ENCODE measurements at places on chromosomes 2 and 18. TPM values are rescaled to one million over a fixed set of nuclear protein-coding genes. Genes with fewer than 3 reads are reported as not detected.

- H3K36me3 ChIP-seq, result no peaks in the 10 kb centered on the region
- peak; percentile 89 for DNase-seq
- no peaks in the 10 kb centered on the region for H3K27me3 ChIP-seq
- H3K4me3 ChIP-seq, result peak overlapping the region; percentile 63
- peak overlapping the region; percentile 95 for H3K27ac ChIP-seq
- peaks cover 68% of the 10 kb centered on the region for H3K4me1 ChIP-seq
These were observed 786 bp downstream of the TET3 start for GRCh38 chr2:73985308-73986084.

DNA sequence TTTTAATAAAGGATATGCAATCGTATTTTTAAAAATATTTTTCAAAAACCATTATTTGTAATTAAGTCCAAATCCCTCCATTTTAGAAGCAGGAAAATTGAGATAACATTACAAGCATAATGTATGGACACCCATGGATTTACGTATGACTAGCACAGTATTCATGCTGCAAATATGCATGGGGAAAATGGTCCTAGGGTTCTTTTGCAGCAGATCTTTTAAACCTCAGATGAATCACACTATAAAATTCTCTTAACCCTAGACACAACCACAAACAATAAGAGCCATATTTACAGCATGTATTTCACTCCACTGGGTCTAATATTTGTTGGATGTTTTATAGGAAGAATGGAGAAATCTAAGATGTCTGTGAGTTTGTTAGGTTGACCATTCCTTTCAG, 453.4 kb downstream of the TGIF1 start:
- H3K4me3 ChIP-seq, result no peak overlapping the region
- H3K36me3 ChIP-seq, result no peaks in the 10 kb centered on the region
- no peaks in the 10 kb centered on the region for H3K27me3 ChIP-seq
- H3K27ac ChIP-seq, result no peak overlapping the region
- no peaks in the 10 kb centered on the region for H3K4me1 ChIP-seq

- H3K4me3 ChIP-seq, result no peak overlapping the region
- no peak for DNase-seq
- H3K27ac ChIP-seq, result no peak overlapping the region
These were observed 53.7 kb upstream of the MGAT5 start for GRCh38 chr2:134200036-134200618.

DNA sequence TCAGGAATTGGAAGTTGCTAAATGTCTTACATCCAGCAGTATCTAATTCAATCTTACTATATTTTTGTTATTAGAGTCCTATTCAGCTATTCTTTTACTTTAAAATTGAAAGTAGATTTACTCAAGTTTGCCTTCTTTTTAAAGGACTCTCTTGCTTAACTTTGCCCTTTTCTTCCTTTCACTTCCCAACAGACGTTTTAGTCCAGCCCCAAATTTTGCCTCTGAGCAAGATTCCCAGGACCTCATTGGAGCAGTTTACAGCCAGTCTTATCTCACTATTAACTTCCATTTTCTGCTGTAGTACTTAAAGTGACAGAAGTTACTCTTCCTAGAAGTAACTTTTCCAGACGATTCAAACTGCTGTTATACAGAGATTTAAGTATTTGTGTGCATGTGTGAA, 1.7 kb upstream of the PRKD3 start:
- H3K4me1 ChIP-seq, result peaks cover 27% of the 10 kb centered on the region
- peak overlapping the region; percentile 66 for H3K4me3 ChIP-seq
- H3K27ac ChIP-seq, result peak overlapping the region; percentile 14
- no peaks in the 10 kb centered on the region for H3K36me3 ChIP-seq
- no peaks in the 10 kb centered on the region for H3K27me3 ChIP-seq

DNA sequence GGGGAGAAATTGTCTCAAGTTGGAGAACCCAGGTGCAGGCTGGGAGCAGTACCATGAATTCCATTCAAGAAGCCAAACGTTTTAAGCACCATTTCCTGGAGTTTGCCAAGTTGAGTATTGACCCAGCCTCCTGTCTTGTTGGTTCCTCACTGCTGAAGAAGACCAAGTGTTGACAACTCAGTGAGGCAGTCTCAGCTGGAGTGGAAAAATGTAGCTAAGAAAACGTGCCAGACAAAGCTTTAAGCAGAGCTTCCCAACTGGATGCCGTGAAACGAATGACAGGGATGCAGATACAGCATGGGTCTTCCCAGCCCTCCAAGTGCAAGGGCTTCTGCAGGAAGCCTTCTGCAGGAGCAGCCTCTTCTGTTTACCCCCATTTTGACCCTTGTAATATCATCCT, 778 bp upstream of the INPP1 start:
- no peak for DNase-seq
- peaks cover 25% of the 10 kb centered on the region for H3K4me1 ChIP-seq
- no peaks in the 10 kb centered on the region for H3K27me3 ChIP-seq
- H3K27ac ChIP-seq, result peak overlapping the region; percentile 90

- no peak overlapping the region for H3K27ac ChIP-seq
- H3K4me1 ChIP-seq, result no peaks in the 10 kb centered on the region
- no peak overlapping the region for H3K4me3 ChIP-seq
- H3K36me3 ChIP-seq, result no peaks in the 10 kb centered on the region
- H3K27me3 ChIP-seq, result no peaks in the 10 kb centered on the region
These were observed 28.7 kb upstream of the SLC16A14 start for GRCh38 chr2:230097424-230097823.

DNA sequence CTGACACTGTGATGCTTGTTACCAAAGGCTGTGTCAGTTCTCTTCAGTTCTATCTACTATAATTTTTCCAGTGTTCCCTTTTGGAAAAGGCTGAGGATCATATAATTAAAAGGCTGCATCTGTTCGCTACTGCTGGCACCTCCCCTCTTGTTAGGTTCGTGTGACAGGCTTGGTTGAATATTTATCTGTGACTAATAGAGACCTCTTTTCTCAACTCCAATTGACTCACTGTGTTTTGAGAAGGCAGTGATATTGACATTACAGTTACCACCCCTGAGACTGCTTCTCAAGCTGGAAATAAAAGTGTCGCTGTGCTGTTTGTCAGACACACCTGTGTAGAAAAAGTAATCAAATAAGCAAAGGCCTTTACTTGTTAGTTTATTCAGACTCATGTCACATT, 205.5 kb upstream of the KCNH7 start:
- no peak for DNase-seq
- no peak overlapping the region for H3K27ac ChIP-seq
- H3K27me3 ChIP-seq, result no peaks in the 10 kb centered on the region
- H3K36me3 ChIP-seq, result no peaks in the 10 kb centered on the region

GRCh38 chr2:127309468-127309867, 15.5 kb upstream of the ERCC3 start:
- DNase-seq, result no peak
- H3K27me3 ChIP-seq, result no peaks in the 10 kb centered on the region
- H3K27ac ChIP-seq, result no peak overlapping the region
- no peaks in the 10 kb centered on the region for H3K4me1 ChIP-seq
- peaks cover 97% of the 10 kb centered on the region for H3K36me3 ChIP-seq

GRCh38 chr2:73235315-73236028, 1.4 kb downstream of the CCT7 start:
- no peak overlapping the region for H3K27ac ChIP-seq
- peaks cover 12% of the 10 kb centered on the region for H3K36me3 ChIP-seq
- DNase-seq, result no peak
- no peaks in the 10 kb centered on the region for H3K27me3 ChIP-seq
- H3K4me3 ChIP-seq, result peak overlapping the region; percentile 95

GRCh38 chr2:128667391-128667790, 348.7 kb upstream of the HS6ST1 start:
- H3K4me1 ChIP-seq, result no peaks in the 10 kb centered on the region
- H3K27ac ChIP-seq, result no peak overlapping the region
- no peaks in the 10 kb centered on the region for H3K27me3 ChIP-seq
- DNase-seq, result no peak
- H3K36me3 ChIP-seq, result no peaks in the 10 kb centered on the region

DNA sequence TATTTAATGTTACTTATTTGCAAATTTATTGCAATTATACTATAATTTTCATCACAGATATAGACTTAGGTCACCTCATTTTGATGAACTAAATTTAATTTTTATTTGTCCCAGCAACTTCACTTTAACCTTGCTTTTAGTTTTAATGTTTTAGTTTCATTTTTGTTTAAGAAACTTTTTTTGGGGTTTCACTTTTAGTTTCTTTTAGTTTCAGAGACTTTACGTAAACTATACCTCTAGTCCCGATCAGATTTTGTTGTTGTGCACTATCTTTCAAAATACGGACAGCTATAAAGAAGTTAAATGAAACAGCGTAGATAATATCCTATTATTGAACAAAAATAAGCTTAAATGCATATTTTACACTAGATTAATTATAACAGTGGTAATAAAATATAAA, 460.5 kb downstream of the ERBB4 start:
- no peaks in the 10 kb centered on the region for H3K4me1 ChIP-seq
- no peaks in the 10 kb centered on the region for H3K27me3 ChIP-seq
- H3K36me3 ChIP-seq, result no peaks in the 10 kb centered on the region
- no peak for DNase-seq
- no peak overlapping the region for H3K4me3 ChIP-seq
- no peak overlapping the region for H3K27ac ChIP-seq

DNA sequence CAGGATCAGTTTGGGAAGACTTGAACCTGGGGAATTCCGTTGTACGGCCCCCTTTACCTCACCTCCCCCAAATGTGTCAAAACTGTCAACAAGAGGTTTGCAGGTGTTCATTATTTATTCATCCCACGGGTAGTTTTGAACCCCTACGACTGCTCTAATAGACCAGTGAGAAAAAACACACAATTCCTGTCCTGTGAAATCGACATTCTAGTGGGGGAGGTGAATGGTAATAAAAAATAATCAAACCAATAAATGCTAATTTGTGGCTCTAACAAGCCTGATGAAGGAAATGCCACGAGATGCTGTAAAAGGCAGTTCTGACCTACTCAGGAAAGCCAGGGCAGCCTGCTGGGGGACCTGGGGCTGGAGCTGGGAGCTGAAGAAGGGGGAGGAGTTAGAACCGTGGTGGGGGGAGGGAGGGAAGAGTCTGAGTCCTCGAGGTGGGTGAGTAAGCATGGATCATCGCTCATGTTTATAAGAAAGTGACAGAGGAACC, 463 bp upstream of the DNAJB2 start:
- peaks cover 22% of the 10 kb centered on the region for H3K4me1 ChIP-seq
- H3K4me3 ChIP-seq, result no peak overlapping the region
- H3K27me3 ChIP-seq, result no peaks in the 10 kb centered on the region
- no peak for DNase-seq
- peaks cover 34% of the 10 kb centered on the region for H3K36me3 ChIP-seq

GRCh38 chr2:106963156-106963555, 77.2 kb upstream of the ST6GAL2 start:
- H3K36me3 ChIP-seq, result no peaks in the 10 kb centered on the region
- H3K4me1 ChIP-seq, result no peaks in the 10 kb centered on the region
- no peaks in the 10 kb centered on the region for H3K27me3 ChIP-seq
- H3K27ac ChIP-seq, result no peak overlapping the region
- H3K4me3 ChIP-seq, result no peak overlapping the region

DNA sequence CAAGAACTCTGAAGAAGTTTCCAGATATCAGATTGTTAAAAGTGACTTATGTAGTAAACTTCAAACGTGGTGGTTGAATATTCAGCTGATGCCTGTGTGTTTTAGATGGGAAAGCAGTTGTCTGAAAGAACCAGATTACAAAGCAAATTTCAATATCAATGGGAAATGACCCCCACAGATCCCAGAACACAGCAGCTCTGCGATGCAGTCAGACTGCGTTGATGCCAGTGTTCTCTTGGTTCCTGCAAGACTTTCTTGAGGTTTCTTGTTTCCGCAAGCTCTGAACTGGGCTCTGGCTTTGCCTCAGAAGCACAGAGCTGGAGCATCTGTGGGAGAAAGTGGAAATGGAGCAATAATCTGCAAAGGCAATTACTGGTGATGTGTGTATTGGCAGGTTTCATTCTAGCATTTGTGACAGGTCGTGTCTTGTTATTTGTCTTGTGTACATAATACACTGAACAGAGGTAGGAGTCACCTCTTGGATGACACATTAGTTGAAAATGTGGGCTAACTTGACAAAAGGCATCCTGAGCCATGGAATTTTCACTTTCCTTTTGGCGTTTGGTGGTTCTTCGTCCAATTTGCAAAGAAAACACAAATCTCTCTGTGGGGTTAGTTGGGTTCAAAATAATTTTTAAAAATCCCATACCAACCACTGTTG, 10.8 kb upstream of the LYPD6B start:
- no peaks in the 10 kb centered on the region for H3K36me3 ChIP-seq
- H3K27me3 ChIP-seq, result no peaks in the 10 kb centered on the region
- no peak overlapping the region for H3K27ac ChIP-seq
- DNase-seq, result no peak

DNA sequence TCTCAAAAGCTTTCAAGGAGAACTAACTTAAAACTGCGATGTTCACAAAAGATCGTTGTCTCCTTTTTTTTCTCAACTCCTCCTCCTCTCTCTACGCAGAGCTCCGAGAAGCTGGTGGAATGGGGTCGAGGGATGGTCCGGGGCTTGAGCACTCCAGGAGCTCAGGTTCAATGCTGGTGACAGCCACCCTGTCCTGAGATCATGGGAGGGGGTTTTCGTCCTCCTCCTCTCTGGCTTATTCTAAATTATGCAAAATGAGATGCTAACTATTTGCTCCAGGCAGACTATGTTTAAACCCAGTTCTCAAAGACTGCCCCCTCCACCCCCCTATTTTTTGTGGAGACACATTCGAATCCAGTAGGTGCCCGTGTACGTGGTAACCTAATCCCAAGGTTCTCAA, 11.8 kb downstream of the TSHZ1 start:
- no peak overlapping the region for H3K4me3 ChIP-seq
- DNase-seq, result no peak

- no peaks in the 10 kb centered on the region for H3K27me3 ChIP-seq
- H3K4me1 ChIP-seq, result no peaks in the 10 kb centered on the region
- peak overlapping the region; percentile 22 for H3K27ac ChIP-seq
- H3K36me3 ChIP-seq, result no peaks in the 10 kb centered on the region
- no peak overlapping the region for H3K4me3 ChIP-seq
These were observed 18.7 kb upstream of the COLEC12 start for GRCh38 chr18:519019-519879.

The EDAR gene
- under 0.01 TPM for total RNA-seq

The AGAP1 gene
- total RNA-seq, result 26.6 TPM

The OR6B2 gene
- total RNA-seq, result not detected

The DSC2 gene
- 12.5 TPM for total RNA-seq

The MOGAT1 gene
- 1.00 TPM for total RNA-seq

The ADI1 gene
- total RNA-seq, result 87.3 TPM

The IWS1 gene
- 29.5 TPM for total RNA-seq

The KRCC1 gene
- total RNA-seq, result 18.9 TPM

The GALNT3 gene
- 31.5 TPM for total RNA-seq

The SLC16A14 gene
- total RNA-seq, result 5.5 TPM

Measured in upper lobe of left lung (tissue), 6 donors.